ENCODE measurements at places on chromosomes 16 and 17.
A peak's percentile ranks its signal among the peaks of the same experiment; 100 is the strongest.

- no peak for DNase-seq
These were observed 13.9 kb upstream of the ABCA8 start for GRCh38 chr17:68969101-68969500.

GRCh38 chr17:70987867-70988340, 818.6 kb downstream of the KCNJ2 start:
- DNase-seq: no peak

DNA sequence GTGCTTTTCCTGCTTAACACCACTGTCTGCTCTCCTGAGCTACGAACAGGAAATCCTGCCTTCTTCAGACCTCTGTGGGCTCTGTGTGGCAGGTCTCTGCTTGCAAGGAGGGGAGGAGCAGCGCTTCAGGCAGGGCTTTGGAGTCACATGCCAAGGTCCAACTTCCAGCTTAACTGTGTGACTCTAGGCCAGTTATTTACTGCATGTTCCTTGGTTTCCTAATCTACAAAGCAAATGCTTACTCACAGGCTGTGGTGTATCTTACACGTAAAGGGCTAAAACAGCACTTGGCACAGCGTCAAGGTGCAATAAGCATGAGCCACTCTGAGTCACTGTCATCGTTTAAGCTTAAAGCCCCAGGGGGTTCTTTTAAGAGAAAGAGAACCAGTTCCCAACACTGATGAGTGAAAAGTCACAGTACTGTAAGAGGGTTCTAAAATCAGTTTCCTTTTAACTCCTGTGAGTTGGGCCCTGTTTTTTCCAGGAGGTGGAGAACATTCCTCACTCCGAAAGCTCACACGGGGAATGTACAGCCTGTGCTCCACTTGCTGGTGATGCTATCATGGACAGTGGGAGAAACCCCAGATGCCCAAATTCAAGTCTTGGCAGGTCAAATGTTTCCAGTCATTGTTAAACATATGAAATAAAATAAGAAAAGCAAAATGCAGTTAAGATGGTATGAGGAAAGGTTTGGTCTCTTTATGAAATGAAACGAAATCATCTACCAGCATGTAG, 54.1 kb upstream of the BCAR1 start:
- DNase-seq: no peak

GRCh38 chr16:19842426-19843157, 42.1 kb downstream of the GPRC5B start:
- DNase-seq: no peak

- DNase-seq: peak; percentile 18
These were observed 27.7 kb upstream of the IL21R start for GRCh38 chr16:27374221-27374803.

- no peak for DNase-seq
These were observed 478.4 kb upstream of the GOT2 start for GRCh38 chr16:59212492-59213024.

DNA sequence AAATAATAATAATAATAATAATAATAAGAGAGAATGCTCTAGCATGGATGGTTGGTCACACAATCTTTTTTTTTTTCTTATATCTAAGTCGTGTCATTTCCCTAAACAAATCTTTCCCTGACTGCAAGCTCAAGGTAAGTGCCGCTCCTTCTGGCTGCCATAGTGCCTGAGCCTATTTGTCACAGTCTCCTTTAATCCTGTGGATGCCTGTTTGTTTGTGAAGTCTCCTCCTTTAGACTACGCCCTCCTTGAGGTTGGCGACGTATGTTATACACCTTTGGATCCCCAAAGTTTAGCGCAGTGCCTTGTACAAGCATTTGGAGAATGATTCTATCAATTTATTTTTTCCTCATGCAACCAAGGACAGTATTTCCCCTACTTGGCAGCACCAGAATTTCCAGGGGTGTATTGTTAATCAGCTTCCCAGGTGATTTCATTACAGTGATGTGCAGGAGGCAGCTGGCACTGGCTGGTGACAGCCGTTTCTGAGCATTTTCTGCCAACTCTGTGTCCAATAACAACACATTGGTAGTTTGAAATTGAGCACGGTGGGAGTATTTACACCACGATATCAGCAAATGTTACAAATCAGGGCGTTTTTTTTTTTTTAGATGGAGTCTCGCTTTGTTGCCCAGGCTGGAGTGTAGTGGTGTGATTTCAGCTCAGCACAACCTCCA, 26.6 kb downstream of the TMEM238L start:
- DNase-seq: no peak

DNA sequence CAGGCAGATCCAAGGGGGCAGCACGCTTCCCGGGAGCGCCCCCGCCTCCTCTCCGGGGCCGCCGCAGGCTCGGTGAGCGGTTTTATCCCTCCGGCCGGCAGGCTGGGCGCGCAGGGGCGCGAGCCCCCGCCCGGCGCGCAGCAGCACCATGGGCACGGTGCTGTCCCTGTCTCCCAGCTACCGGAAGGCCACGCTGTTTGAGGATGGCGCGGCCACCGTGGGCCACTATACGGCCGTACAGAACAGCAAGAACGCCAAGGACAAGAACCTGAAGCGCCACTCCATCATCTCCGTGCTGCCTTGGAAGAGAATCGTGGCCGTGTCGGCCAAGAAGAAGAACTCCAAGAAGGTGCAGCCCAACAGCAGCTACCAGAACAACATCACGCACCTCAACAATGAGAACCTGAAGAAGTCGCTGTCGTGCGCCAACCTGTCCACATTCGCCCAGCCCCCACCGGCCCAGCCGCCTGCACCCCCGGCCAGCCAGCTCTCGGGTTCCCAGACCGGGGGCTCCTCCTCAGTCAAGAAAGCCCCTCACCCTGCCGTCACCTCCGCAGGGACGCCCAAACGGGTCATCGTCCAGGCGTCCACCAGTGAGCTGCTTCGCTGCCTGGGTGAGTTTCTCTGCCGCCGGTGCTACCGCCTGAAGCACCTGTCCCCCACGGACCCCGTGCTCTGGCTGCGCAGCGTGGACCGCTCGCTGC, 832 bp downstream of the CDK5R1 start:
- peak; percentile 36 for DNase-seq

GRCh38 chr16:4021070-4021779, 95.0 kb downstream of the ADCY9 start:
- no peak for DNase-seq

- no peak for DNase-seq
These were observed at the start of gene MC1R for GRCh38 chr16:89918453-89919347. TSS of gene MC1R (plus strand) at chr16:89918862. CDS start at chr16:89919259, 397 bp downstream.

GRCh38 chr16:75257886-75258806, 6.7 kb upstream of the BCAR1 start:
- DNase-seq: no peak

DNA sequence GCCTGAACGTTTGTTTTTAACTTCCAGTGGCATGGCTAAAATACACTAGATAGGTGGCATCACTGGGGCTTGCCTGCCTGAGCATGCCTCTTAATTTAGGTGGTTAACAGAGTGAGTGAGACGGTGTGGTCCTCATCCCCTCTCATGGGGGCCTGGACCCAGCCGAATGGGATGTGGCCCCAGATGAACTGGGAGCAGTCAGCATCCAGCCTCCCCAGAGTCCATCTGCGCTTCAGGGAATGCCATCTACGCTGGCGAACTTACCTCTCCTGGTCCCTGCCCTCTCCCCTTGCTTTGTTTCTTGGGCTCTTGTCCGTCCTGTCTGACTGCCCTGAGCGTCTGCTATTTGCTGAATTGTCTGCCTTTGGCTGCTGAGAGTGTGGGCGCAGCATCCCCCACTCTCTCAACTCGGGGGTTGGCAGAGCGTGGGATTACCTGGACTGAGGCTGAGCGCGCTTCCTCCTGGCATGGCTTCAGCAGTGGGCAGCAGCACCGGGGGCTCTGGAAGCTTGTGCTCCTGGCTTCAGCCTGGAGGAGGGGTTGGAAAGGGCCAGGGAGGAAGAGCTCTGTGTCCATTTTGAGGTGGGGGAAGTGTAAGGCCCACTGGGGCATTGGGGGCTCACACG, 2.1 kb downstream of the RAB40C start:
- no peak for DNase-seq

DNA sequence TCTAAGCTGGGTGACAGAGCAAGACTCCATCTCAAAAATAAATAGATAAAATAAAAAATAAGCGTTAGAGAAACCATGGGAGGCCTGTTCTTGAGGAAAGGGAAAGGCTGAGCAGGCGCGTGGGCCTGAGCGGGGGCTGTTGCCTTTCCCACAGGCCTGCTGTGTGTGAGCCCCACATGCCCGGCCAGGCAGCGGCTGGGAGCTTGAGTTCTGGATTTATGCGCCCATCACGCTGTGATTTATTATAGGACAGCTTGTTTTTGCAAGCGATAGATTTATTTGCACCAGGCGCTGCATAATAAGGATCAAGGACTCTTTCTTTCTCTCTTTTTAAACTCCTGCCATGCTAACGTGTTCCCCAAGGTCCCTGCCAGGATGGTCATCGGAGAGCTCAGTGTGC, 14.8 kb upstream of the WFDC1 start:
- DNase-seq: no peak

GRCh38 chr17:8859027-8859803, 8.3 kb downstream of the PIK3R6 start:
- no peak for DNase-seq

DNA sequence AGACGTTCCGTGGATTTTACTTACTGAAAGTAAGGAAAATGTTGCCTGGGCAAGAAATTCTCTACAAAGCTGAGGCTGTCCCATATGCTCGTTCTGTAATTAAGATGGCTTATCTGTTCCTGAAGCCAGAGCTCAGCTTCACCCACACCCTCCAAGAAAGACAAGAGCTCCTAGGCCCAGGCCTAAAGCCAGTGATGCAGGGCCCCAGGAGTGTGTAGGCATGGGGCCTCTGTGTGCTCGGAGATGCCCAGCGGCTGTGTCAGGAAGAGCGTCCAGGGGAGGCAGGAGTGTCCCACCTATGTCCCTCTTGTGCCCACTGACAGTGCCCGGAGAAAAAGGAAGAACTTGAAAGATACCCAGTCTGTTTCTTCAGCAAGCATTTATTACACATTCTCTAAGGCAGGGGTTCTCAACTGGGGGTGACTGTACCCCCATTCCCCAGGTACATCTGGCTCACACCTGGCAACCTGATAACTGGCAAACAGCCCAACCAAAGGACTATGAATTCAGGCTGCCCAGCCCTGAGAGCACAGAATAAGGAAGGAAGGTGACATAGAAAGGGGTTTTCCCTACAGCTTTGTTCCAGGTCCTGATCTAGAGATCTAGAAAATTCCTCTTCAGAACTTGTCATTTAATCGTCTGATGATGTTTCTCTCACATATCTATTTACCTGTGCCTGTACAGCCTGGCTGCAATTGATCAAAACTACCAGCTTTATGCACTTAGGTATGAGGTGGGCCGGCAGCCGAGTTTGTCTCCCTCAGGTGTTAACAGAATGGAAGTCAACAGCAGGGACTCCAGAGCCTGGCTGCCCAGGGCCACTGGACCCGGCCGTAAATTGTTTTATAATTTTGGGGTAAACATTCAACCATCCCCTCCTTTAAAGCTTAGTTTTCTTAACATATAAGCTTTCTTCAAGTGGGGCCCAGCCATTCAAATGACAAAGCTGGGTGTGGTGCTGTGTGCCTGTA, 12.0 kb downstream of the SNN start:
- no peak for DNase-seq

- DNase-seq: no peak
These were observed 32.6 kb downstream of the FAM20A start for GRCh38 chr17:68568581-68568980.

- no peak for DNase-seq
These were observed 11.4 kb downstream of the UNC13D start for GRCh38 chr17:75832652-75833400.

DNA sequence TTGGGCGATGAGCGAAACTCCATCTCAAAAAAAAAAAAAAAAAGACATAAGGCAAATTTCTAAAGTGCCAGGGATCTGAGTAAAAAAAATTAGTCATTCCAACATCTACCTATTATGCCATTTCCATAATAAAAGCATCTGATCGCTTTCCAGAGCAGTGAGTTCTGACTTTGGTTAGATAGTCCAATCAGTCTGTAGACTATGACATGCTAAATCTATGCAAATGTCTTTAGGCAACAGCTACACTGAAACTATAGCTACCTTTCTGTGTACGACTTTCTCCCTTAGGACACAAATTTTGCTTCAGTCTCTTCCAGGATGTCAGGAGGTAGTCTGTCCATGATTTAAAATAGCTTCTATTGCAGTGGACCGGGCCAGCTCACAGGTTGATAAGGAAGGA, 58.9 kb upstream of the ARHGAP44 start:
- no peak for DNase-seq

DNA sequence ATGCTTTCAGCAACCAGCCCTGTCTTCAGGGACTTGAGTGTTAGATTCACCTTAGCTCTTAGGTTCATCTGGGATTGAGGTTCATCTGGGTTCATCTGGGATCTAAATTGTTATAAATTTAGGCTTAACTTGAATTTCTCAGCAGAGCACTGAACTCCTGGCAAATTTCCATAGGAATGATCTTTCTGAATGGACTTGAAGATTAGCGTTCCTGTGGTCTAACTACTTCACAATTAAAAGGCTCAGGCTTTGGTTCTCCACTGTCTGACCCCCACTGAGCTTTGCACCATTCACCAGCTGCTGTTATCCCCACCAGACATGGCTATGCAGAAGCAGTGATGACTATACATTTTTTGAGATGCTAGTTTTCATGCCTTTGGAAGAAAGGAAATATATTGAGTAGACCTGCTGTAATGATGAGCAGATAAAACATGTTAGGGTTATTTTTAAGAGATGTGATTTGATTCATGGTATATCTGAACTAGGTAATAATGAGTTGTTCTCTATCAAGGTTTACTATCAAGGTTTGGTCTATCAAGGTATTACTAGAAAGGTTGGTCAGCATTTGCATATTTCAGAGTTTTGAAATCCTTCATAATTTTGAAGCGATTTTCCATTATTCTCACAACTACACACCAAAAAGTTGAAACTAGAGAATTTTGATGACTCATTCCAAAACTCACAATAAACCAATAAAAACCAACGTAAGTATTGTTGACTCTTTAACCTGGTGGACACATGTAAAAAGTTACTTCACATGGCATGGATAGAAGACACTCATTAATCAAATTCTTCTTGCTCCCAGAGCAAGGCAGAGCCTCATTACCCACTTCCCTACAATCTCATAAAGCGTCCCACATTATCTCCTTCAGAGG, 71.7 kb downstream of the SNX11 start:
- DNase-seq: no peak

DNA sequence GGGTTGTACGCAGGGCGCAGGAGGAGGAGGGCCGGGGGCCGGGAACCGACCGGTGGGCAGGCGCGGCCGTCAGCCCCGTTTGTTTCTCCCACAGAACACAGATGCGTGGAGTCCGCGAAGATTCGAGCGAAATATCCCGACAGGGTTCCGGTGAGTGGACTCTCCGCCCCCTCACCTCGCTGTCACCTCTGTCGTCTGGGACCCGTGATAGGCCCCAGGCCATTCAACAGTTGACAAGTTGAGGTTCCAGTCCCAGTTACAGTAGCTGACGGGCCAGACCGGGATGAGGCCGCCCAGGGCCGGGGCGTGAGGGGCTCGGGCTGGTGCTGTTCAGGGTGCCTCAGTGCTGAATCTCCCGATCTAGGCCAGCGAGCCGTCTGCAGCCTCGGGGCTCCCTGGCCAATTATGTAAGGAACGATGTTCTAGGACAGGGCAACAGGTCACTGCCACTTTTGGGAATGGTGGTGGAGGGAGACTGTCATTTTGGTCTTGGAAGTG, 628 bp downstream of the GABARAPL2 start:
- no peak for DNase-seq

GRCh38 chr16:31355431-31356100, 590 bp downstream of the ITGAX start:
- DNase-seq: no peak

- peak; percentile 9 for DNase-seq
These were observed 162.2 kb upstream of the KCNJ16 start for GRCh38 chr17:69912805-69913204.

GRCh38 chr16:53668869-53669268, 34.8 kb downstream of the RPGRIP1L start:
- DNase-seq: no peak

GRCh38 chr17:36066365-36066985, 2.4 kb downstream of the CCL18 start:
- no peak for DNase-seq

- no peak for DNase-seq
These were observed 4.8 kb downstream of the LIMD2 start for GRCh38 chr17:63694950-63695773.
